Astrocyte (in vitro differentiated cells and primary cell): ENCODE measurements at places on chromosomes 6 and 20. TPM values are rescaled to one million over a fixed set of nuclear protein-coding genes. Genes with fewer than 3 reads are reported as not detected.

The NKX2-4 gene
- total RNA-seq = not detected in 2 replicates

The PHACTR3 gene
- 0.14 TPM in 1 of 2 replicates, not detected in the other for total RNA-seq

The GMPR gene
- total RNA-seq = 1.6 and 2.0 TPM in 2 replicates

The PTK6 gene
- 0.18 TPM in 1 of 2 replicates, not detected in the other for total RNA-seq

The MAS1 gene
- total RNA-seq = not detected in 2 replicates

The GPLD1 gene
- 0.60 and 0.75 TPM in 2 replicates for total RNA-seq

The GGTLC1 gene
- total RNA-seq = not detected in 2 replicates

The HLA-DQA2 gene
- not detected in 2 replicates for total RNA-seq

The ATF6B gene
- 68.7 and 70.1 TPM in 2 replicates for total RNA-seq

The TGM3 gene
- not detected in 2 replicates for total RNA-seq

The IRF4 gene
- total RNA-seq = 0.30 TPM in 1 of 2 replicates, not detected in the other

The PRDM13 gene
- total RNA-seq = not detected in 2 replicates
